CD4-positive, alpha-beta memory T cell (primary cell): ENCODE measurements at places on chromosomes 2 and 18. TPM values are rescaled to one million over a fixed set of nuclear protein-coding genes. Genes with fewer than 3 reads are reported as not detected.

Gene MBOAT2
- total RNA-seq, result 2.0 TPM

- no peak for DNase-seq
These were observed 5.0 kb downstream of the ZNF397 start for GRCh38 chr18:35245719-35246317.

- no peak for DNase-seq
These were observed 199.2 kb downstream of the TGIF1 start for GRCh38 chr18:3649135-3649632.

DNA sequence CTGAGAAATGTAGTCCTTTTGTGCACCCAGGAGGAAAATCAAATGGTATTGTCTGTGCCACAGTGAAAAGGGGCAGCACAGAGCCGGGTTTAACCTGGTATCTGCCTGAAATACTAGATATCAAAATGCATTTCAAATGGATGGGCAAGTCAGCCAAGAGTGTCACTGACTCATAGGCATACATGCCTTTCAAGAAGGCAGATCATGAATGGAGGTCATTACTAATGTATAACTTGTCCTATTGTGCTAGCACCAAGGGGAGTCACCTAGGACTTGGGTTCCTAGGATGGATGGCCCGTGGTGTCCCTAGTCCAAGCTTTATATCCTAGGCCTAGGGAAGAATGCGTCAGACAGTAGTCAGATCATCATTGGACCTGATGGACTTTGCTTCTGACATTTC, 49.9 kb downstream of the TCF7L1 start:
- no peak for DNase-seq

DNA sequence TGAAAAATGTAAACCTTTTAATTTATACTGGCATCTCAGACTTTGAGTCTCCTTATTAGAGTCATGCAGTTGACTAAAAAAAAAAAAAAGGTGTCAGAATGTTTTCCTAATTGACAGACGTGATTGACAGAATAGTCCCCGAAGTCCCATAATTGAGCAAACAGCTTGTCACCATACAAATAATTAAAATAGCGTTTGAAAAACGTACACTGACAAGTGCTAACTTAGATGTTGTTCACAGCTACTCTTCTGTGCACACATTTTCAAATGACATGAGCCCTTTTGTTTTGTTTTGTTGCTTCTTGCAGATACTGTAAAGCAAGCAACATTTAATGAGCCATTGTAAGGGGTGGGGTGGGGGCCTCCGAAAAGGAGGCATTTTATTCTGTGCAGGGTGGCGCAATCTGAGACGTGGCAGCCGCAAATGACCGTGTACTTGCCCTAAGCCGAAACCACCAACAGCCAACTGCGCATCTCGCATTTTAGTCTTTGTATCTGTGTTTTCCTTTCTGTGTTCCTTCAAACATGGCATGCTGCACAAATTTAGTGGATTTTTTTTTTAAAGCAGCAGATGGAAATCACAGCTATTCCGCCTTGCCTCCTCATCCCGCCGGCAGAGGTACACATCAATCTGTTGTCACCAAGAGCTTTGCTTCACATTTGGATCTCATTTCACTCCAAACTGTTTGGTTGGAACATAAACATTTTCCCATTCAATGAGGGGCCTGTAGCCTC, 52.4 kb downstream of the LPIN1 start:
- DNase-seq, result no peak

- no peak for DNase-seq
These were observed 26.5 kb upstream of the L3MBTL4 start for GRCh38 chr18:6441200-6441599.
